ENCODE measurements at places on chromosomes 7 and 10.

DNA sequence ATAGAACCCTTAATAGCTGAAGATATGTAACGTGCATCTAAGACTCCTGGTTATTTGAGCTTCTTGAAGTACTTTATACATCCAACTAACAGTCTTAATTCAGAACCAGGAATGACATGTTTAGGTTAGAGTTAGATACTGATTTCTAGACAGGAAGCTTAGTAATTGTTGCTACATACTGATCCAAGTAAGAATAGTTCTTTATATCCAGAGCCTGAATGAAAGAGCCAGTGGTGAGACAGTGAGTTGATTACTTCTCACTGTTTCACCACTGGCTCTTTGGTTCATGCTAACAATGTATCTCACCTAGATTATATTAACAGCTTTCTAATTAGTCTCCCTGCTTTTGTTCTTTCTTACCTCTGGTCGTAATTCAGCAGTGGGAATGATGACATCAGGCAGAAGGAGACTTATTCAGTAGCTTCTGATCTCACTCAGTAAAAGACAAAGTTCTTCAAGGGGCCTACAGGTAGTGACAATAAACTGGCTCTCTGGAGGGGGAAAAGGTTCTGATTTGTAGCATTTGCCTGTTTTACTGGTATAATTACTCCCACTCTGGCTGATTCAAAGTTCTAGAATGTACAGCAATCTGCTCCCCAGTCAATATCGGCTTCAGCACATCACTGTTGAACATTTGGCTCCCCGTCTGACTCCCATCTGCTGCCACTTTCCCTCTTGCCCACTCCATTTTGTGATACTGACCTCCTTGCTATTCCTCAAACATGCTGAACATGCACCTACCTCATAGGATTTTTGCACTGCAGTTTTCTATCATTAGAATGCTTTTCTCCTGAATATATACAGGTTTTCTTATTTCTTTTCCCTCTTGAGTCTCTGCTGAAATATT, 29.1 kb downstream of the MCU start:
- no peak for DNase-seq

- DNase-seq: no peak
These were observed 6.9 kb downstream of the PPP2R2D start for GRCh38 chr10:131907679-131908078.

DNA sequence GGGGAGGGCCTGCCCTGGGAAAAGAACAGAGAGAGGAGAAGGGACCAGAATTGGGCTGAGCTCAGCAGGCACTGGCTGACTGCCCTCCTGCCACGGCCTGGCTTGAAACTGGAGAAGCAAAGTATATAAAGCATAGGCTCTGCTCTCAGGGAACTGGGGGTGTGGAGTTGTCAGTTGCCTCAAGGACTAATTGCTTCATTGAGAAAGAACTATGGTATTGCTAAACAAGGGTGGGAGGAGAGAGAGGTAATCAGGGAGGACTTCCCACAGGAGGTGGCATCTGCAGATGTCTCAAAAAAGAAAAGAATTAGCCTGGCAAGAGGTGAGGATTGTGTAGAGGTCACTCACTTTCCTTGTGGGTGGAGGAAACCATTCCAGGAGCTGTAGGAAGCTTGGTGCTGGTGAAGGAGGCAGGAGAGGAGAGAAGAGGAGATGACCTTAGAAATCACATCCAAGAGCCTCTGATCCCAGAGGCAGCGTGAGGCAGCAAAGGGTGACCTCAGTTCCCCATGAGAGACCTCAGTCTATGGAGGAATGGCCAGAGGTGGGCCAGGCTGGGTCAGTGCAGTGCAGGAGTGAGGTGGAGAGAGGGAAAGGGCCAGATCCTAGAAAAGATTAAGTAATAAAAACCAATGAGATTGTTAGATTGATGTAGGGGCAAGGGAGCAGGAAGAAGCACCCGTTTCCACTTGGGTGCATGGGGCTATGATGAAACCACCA, 2.4 kb downstream of the PILRB start:
- DNase-seq: no peak

DNA sequence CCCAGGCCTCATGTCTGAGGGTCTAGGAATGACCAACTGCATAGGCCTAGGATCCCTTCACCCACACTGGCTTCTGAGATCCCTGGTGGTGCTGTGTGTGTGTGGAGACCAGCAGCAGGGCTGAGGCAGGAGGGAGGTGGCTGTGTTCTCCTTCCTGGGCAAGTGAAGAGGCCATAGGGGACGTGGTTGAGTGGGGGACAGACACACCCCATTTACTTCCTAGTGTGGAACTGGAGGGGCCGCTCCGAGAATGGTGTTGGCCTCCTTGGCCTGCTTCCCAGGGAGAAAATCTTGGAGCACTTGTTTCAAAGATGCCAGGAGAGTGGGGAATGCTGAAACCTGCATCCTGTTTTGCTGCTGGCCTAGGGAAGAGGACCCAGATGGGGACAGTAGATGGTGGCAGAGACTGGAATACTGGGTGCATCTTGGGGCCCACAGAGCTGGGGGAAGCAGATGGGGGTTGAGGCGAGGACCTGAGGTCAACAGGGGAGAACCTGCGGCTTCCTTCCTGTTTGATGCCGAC, 19.1 kb downstream of the UBTD1 start:
- DNase-seq: no peak

GRCh38 chr7:132073920-132074589, 502.2 kb downstream of the PLXNA4 start:
- no peak for DNase-seq

DNA sequence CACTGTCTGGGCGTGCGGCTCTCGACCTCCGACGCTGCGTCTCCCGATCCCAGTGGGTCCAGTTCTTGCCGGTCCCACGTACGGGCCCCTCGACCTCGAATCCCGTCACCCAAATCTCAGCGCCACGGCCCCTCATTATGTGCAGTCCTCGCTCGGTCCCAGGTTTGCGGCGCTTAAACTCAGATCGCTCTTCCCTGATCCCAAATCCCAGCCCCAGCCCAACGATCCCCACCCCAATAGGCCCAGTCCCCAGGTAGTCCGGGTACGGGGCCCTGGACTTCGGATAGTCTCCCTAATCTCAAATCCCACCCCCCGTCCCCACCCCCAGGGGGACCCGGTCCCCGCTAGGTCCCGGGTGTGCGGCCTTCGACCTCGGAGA, 666 bp downstream of the HNRNPF start:
- no peak for DNase-seq

DNA sequence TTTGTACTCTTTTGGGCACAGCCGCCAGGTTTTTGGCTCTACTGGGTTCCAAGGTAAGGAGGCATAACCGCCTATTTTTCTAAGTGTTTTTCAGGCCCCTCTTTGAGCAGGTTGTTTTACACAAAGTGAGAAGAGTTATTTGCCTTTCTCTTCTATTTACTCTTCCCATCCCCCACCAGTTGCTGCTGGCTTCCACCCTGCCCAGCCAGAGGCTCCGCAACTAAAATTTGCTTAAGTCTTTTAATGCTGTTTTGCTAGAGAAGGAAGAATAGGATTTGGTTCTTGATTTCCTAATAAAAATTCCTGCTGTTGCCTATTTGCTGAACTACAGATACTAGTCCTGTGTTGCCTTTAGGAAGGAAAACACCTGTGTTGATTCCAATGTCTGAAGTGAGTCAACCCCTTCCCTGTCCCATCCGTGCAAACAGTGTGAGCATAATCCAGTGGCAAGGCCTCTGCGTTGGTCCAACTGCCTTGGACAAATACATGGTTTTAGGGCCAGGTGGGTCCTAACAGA, 1.9 kb downstream of the PLA2G12B start:
- DNase-seq: no peak

GRCh38 chr10:70729763-70730357, 55.3 kb downstream of the TBATA start:
- no peak for DNase-seq

DNA sequence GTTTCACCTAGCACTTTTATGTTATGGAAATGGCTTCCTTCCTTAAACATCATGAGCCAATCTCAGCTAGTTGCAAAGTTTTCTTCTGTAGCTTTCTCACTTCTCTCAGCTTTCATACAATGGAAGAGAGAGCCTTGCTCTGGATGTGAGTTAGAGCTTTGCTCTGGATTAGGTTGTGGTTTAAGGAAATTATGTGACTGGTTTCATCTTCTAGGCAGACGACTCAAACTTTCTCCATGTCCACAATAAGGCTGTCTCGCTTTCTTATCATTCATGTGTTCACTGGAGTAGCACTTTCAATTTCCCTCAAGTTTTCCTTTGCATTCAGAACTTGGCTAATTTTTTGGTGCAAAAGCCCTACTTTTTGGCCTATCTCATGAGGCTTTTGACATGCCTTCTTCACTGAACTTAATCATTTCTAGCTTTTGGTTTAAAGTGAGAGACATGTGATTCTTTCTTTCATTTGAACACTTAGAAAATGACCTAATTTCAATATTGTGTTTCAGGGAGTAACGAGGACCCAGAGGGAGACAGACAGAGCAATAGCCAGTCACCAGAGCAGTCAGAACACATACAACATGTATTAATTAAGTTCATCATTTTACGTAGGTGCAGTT, 49.8 kb downstream of the CNOT4 start:
- DNase-seq: no peak

- DNase-seq: no peak
These were observed 4.0 kb upstream of the CFAP58 start for GRCh38 chr10:104349623-104350126.

DNA sequence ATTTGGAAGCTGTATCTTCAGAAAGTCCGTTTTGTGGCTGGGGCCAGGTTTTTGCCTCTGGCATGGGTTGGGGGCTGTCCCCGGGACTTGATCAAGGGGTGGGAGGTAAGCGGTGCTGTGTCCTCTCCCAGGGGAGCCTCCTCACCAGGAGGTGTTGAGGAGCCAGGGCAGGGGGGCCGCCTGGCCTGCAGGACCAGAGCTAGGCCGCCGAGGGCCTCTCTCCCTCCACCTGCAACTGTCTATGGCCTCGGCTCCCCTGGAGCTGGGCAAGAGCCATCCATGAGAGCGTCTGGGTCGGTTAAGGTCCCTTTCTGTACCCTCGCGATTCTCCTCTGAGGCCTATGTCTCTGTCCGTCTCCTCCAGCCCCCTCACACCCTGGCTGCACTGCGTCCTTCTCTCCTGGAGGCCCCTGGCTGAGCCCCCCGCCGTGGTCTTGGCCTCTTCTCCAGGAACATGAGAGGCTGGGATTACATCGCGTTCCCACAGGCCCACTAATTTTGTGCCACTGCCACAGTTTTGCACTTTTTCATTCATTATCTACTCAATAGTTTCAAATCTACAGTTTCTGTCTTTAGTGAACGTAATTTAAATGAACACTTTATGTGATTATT, 20.6 kb downstream of the CALML5 start:
- DNase-seq: no peak

- no peak for DNase-seq
These were observed 38.9 kb upstream of the CDK13 start for GRCh38 chr7:39911167-39911566.

DNA sequence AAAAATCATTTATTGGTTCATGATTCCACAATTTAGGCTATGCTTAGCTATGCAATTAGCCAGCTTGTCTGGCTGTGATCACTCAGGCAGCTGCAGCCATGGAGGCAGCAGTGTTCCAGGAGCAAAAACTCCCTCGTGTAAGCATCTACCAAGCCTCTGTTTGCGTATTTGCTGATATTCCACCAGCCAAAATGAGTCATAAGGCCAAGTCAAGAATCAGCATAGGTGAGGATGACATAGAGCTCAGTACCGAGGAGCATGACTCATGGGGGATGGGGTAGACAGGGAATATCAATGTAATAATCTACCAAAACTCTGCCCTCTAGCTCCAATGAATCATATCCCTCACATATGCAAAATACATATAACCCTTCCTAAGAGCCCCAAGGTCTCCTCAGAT, 63.3 kb downstream of the IMMP2L start:
- no peak for DNase-seq

DNA sequence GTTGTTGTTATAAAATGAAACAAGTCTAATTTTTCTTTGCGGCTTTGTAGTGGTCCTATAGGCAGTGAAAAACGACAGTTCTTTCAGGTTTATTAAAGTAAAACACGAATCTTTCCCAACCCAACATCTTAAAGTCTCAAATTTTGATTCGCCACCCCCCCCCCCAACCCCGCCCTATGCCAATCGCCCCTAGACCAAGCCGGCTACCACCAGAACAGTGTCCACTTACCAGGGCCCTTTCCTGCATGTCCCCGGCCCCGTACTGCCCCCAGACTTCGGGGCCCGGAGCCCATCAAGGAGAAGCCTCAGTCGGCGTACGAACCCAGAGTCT, 335 bp upstream of the CHCHD1 start:
- DNase-seq: no peak

DNA sequence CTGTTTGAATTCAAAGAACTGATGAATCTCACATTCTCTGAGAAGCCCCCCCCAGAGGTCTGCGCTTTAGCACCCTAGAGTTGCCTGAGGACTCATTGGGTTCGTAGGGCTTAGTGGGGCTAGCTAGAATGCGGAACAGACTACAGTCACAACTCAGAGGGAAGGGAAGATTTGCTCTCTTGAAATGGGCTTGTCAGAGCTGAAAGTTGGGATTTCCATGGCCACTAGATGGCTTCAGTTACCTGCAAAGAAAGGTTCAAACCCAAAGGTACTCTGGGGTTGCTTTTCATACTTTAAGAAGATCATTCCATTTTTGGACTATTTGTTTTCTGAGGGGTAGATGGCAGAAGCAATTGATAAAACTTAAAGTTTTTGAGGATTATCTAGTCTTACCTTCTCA, 205.0 kb downstream of the BBS9 start:
- DNase-seq: no peak

DNA sequence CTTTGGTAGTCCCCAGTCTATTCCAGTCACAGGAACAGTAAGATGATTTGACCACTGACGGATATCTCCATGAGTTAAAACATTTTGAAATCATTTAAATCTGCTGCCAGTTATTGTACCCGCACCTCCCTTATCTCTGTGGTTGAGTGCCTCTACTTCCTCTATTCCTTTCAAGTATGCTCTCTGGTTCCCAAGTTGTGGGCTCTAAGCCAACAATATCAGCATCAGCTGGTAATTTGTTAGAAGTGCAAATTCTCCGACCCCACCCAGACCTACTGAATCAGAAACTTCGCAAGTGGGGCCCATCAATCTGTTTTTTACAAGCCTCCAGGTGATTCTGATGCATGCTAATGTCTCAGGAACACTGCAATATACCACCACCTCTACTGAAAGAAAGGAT, 235.5 kb downstream of the CCSER2 start:
- no peak for DNase-seq

- DNase-seq: no peak
These were observed 39.9 kb downstream of the PHYHIPL start for GRCh38 chr10:59216178-59216869.

DNA sequence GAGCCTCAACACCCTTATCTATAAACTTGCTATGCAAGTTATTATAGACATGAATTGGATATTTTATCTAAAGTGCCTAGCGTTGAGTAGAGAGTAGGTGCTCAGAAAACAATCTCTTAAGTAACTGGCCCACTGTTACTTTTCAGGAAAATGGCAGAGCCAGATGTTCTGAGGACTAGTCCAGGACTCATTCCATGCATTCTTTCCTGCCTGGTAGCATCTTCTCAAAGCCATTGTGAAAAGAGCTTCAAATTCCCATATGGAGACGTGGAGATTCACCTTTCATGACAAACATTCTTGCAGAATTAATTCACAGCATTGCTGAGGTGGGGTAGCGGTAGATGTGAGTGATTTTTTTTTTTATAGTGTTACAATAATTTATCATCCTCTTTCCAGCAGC, 35.9 kb upstream of the ITPRID1 start:
- no peak for DNase-seq
